ENCODE measurements at places on chromosomes 7 and 10.

GRCh38 chr10:29598851-29599311, 35.9 kb downstream of the SVIL start:
- DNase-seq, result no peak

- no peak for DNase-seq
Measured at GRCh38 chr10:100504096-100504495, 15.6 kb downstream of the SEC31B start.

DNA sequence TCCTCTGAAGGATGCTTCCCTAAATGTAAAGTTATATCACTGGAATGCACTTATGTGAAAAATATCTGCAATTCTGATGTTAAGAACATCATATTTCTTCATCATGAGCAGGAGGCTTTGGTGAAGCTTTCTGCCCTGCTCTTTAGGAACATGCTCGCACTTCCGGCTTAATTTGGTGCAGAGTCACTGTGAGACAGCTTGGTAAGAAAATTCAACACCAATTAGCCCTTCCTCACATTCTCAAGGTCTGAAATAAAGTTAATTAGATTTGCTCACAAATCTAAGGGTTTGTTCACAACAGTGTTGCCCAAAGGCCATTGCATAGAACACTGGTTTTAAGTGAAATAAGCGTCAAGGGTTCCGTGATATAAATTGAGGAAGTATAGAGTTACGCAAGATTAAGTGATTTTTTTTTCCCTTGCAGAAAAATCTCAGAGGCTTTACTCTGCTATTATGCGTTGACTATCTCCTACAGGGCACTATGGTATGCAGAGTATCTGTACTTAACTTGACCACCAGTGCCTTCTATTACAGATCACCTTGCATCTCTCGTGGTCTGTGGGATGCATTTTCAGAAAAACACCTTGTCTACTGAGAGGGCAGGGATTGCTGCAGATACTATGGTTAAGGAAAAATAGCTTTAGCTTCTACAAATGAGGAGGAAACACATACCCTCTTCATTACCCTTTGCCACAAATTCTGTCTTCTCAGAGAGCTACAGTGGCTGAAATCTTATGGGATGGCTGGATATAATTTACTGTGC, 953.9 kb downstream of the TYW1 start:
- no peak for DNase-seq

GRCh38 chr10:23258516-23258915, 66.4 kb downstream of the PTF1A start:
- no peak for DNase-seq

DNA sequence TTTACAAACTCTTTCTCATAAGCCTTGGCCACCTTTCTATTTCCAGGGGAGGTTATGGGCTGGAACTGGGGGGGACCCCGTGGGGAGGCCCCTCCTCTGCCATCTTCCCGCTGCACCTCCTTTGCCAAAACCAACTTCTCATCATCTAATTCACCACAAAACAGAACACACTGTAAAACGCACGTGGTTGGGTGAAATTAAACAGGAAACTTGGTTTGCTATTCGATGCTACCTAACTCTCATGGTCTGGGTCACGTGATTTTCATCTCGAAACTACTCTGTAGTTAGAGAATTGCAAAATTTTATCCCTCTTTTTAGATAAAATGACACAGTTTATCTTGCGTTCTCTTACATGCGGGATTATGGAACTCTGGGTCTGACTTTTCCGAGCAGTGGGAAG, 242.0 kb downstream of the ZMYND11 start:
- DNase-seq, result no peak

DNA sequence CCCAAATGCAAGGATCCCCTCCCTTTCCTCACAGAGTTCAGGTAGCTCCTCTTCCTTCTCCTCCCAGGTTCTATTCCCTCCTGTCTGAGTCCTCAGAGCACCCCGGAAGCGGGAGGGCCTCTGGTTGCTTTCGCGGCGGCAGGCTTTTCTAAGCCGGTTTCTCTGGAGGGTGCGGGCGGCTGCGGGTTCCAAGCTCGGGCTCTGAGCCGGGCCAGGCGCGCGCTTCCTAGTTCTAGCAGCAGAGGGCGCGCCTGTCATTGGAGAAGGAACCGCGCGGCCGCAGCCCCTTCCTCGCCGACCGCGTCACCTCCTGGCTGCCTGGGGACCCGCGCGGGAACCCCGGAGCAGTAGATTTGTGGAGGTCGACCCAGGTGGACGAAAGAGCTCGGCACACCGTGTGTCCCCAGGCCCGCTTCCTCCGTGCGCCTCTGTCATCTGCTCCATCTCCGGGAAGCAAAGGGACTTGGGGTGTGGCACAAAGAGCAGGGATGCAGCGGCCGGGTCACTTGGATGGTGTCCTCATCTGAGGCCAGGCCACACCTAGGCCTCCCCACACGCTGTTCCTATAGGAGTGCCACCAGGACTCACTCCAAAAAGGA, 389.0 kb upstream of the PODXL start:
- DNase-seq, result no peak

- no peak for DNase-seq
Measured at GRCh38 chr10:90504172-90504571, 353.7 kb downstream of the HTR7 start.

DNA sequence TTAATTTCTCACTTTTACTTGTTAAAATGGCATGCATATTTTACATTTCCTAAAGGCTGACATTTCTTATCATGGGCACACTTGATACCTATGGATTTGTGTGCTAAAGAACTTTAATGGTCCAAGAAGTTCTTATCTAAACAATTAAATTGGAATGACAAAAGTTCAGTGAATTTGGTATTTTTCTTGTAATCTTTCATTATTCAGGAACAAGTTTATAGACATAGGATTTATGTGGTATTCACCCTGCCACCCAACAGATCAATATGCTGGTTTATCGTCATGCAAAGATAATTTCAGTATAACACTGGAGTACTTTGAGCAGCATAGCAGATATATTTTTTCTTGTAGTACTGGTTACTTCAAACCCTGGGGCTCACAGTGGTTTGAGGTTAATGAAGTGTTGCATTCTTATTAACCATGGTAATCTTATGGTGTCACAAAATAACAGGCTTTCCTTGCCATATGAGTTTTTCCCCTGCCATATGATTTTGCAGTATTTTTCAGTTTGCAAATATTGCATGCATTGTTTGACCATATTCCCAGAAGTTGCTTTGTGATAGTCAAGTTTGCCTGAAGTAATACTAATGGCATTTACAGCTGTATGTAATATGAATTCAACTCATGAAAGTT, 148.8 kb downstream of the PPP1R9A start:
- DNase-seq, result no peak

GRCh38 chr10:43390759-43391158, 18.2 kb downstream of the HNRNPF start:
- DNase-seq, result no peak

GRCh38 chr7:30922596-30922995, 10.9 kb downstream of the AQP1 start:
- DNase-seq, result no peak

DNA sequence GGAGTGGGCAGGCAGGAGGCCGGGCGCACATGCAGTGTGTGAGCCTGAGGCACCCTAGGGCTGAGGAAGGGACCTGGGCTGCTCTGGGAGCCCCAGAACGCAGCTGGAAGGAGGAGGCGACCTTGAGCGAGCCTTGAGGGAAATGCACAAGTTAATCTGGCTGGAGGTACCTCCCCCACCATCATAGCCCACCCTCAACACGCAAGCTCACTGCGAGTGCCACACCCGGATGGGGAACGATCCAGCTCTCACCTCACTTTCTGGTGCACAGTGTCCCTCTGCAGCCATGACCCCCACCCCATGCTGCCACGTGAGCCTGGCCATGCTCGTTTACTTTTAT, 162.4 kb upstream of the PPP2R2D start:
- DNase-seq, result no peak

- no peak for DNase-seq
Measured at GRCh38 chr10:127408112-127408710, 140.9 kb upstream of the NPS start.

DNA sequence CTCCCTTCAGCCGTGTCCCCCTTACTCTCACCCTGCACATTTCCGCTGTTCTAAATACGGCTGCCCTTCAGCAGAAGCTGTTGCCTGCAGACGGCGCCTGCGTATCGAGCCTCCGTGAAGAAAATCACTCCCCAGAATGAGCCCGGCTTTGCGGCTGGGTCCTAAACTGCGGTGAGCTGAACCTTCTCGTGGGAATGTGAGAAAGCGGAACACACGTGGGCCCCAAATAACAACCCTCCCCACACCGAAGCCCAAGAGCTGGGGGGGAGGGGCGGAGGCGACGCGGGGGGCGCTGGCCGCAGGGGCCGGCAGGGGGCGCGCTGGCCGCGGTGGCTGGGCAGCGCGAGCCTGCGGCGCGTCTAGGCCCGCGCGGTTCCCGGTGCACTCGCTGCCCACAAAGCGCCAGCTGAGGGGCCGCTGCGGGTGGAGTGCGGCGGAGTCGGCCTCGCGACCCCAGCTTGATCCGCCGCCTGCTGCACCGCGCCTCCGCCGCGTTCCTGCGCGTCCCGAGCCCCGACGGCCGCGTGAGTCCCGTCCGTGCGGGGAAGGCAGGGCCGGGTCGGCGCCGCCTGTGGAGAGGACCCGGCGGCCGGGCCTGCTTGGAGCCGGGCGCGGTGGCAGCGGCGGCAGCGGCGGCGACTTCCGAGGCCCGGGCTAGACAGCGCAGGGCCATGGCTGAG, at the start of gene ZNF398:
Gene ZNF398, plus strand, starts transcription at position 382 of the 680 bp plus-strand sequence. Its CDS starts 290 bp downstream, at position 672.
- peak; percentile 61 for DNase-seq

- DNase-seq, result no peak
Measured at GRCh38 chr7:44057849-44058758, 7.3 kb downstream of the PGAM2 start.

DNA sequence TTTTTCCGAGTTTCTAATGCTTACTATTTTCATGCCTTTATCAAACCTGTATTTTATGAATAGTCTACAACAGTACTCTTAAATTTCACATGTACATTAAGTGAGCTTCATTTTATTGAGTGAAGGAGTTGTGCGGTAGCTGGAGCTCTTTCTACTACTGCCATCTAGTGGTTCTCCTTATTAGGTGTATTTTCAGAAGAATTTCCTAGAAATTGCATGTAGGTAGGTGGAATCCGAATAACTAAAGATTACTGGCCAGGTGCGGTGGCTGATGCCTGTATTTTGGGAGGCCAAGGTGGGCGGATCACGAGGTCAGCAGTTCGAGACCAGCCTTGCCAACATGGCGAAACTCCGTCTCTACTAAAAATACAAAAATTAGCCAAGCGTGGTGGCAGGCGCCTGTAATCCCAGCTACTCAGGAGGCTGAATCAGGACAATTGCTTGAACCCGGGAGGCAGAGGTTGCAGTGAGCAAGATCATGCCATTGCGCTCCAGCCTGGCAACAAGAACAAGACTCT, 38.3 kb downstream of the LRRC72 start:
- DNase-seq, result no peak

GRCh38 chr7:30274641-30275040, 9.8 kb upstream of the ZNRF2 start:
- DNase-seq, result no peak

GRCh38 chr7:148144827-148145226, 445.7 kb upstream of the C7orf33 start:
- no peak for DNase-seq

DNA sequence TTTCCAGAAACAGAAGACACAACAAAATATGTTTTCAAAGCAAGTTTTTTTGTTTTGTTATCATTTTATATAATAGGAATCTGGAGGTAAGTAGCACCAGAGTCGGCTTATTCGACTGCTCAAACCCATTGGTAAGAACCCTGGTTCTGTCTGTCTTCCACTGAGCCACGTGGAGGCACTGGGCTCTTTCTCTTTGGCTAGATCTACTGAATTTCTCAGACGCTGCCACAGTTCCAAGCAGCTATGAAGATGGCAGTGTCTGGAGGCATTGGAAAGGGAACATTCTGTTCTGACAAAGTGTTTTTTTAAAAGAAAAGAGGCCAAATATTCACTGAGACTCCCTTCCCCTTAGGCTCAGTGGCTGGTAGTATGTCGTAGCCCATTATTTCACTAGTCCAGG, 338.8 kb downstream of the NRG3 start:
- DNase-seq, result no peak

DNA sequence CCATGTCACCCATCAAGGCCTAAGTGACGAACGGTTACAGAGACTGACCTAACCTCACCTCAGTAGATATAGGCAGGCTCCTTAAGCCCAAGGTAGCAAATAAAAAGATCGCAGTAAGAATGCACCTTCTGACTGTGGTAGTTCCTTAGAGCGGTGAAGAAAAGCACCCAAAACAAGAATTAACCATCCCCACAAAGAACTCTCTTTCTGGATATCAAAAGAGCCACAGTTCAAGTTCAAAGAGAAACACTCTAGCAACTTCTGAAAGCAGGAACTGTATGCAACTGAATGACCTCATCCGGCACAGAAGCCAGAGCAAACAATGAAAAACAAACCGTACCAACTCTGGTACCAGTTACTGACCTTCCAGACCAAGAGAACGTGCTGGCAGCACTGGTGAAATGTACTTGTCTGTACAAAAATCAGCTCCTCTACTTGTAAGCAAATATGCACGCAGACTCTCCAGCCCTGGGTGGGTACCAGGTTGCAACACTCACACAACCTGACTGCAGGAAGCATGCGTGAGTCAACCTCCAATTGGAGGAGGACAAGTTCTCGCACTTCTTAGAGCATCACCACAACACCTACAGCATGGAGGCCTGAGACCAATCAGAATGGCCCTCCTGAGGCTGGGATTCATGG, 202.7 kb downstream of the FAM107B start:
- DNase-seq, result peak; percentile 43

DNA sequence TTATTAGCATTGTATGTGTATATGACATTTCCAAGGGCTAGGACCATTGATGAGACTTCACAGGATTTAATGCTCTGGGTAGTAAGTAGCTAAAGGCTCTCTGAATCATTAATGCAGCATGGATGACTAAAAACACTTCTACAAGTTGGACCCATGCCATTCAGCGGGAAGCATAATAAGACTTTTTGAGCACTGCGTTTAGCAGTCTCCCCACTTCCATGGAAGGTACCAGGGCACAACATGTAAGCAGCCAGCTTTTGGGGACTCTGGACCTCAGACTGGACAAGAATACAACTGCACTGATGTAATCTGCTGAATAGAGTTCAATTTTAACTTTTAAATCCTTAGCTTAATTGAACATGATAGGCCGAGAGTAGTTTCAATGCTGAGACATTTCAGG, 191.7 kb upstream of the IMMP2L start:
- no peak for DNase-seq

GRCh38 chr10:24462889-24463552, 254.1 kb downstream of the KIAA1217 start:
- no peak for DNase-seq

DNA sequence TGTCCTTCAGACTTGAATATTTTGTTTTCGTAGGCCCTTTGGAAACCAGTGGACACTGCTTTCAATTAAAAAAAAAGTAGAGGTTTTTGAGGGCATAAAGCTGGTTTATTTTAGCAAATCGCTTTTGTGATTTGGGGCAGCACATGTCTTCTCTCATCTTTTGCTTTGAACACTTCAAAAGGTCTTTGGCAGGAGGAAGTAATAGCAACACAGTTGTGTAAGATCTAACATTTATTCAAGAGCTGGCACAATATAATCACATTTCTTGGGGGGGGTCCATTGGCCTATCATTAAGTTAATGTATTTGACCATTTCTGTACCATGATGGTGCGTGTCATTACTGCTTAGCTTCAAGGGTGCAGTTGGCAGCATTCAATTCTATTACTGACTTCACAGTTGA, 42.4 kb downstream of the DYNC1I1 start:
- no peak for DNase-seq

GRCh38 chr7:69935107-69935506, 336.8 kb downstream of the AUTS2 start:
- no peak for DNase-seq
